NCI-H69 (cell line): ENCODE measurements at places on chromosomes 5 and 9.

DNA sequence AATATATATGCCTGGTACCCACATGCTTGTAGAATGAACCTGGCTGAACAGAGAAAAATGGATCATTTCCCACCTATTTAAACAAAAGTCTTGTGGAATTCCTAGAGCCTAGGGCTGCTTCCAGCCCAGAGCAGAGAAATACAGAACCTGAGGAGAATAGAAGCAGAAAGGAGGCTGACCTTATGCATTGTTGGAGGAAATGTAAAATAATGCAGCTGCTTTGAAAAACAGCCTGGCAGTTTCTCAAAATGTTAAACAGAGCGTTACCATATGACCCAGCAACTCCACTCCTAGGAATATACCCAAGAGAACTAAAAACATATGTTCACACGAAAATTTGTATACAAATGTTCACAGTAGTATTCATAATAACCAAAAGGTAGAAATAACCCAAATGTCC lies 15.1 kb downstream of the MAPKAP1 start:
- DNase-seq, result no peak

DNA sequence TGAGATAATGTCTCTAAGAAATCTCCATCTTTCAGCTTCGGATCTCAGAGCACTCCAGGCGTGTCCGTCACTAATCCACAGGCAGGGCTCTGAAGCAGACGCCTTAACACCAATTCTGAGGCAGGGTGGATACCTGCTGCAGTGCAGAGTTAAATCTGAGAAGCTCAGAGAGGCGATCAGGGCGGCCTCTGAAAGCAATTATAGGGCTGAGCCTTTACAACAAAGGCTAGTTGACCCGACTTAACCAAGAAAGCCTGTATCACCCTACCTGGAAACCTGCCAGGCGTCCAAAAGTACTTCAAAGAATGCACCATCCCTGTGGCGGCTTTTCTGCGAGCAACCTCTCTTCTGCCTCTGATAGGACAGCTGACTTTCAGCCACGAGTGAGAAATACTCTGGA lies 134.8 kb upstream of the MSX2 start:
- DNase-seq, result peak; percentile 64

DNA sequence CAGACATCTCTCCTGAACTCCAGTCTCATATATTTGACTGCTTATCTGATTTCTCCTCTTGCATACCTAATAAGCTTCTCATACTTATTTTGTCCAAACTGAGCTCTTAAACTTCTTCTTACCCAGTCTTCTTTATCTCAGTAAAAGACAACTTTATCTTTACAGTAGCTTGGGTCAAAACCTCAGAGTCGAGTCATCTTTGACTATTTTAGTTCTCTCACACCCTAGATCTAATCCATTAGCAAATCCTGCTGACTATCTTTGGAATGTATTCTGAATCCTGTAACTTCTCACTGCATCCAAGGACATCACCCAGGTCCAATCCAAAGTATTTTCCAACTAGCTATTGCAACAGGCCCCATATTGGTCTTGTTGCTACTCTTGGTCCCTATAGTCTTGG lies 11.8 kb upstream of the JAK2 start:
- no peak for DNase-seq

GRCh38 chr5:112862085-112862484 lies 998 bp downstream of the SRP19 start:
- peak; percentile 37 for DNase-seq

GRCh38 chr5:156755421-156756087 lies 94.5 kb upstream of the PPP1R2B start:
- DNase-seq, result no peak

DNA sequence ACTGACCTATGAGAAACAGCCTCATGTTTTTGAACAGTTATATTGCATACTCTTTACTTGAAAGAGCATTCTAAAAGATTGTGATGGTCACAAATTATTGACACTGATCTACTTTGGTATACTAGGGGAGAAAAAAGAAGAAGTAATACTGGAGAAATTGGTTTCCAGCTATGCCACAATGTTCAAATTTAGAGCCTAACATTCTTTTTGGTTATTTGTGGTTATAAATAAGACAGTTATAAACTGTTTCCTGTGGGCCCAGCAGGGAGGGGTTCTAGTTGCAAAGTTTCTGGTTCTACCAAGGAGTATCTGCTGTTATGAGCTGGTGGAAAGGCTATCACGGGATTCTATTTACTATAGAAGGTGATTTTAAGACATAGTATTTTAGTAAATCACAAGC lies 4.8 kb downstream of the CWC27 start:
- no peak for DNase-seq

GRCh38 chr5:147403651-147404640 lies 105.9 kb downstream of the DPYSL3 start:
- DNase-seq, result no peak

GRCh38 chr9:81499021-81499454 lies 190.3 kb downstream of the TLE1 start:
- no peak for DNase-seq

GRCh38 chr5:169300468-169301385 lies at the start of gene SLIT3:
TSS of gene SLIT3 (minus strand) at chr5:169301139. CDS start at chr5:169300709, 430 bp downstream.
- peak; percentile 42 for DNase-seq

GRCh38 chr9:126459546-126459945 lies 132.9 kb downstream of the MVB12B start:
- no peak for DNase-seq

- no peak for DNase-seq
Measured at GRCh38 chr9:78490231-78490630, 193.3 kb downstream of the PSAT1 start.

GRCh38 chr5:167633931-167634341 lies 657.5 kb upstream of the WWC1 start:
- no peak for DNase-seq

DNA sequence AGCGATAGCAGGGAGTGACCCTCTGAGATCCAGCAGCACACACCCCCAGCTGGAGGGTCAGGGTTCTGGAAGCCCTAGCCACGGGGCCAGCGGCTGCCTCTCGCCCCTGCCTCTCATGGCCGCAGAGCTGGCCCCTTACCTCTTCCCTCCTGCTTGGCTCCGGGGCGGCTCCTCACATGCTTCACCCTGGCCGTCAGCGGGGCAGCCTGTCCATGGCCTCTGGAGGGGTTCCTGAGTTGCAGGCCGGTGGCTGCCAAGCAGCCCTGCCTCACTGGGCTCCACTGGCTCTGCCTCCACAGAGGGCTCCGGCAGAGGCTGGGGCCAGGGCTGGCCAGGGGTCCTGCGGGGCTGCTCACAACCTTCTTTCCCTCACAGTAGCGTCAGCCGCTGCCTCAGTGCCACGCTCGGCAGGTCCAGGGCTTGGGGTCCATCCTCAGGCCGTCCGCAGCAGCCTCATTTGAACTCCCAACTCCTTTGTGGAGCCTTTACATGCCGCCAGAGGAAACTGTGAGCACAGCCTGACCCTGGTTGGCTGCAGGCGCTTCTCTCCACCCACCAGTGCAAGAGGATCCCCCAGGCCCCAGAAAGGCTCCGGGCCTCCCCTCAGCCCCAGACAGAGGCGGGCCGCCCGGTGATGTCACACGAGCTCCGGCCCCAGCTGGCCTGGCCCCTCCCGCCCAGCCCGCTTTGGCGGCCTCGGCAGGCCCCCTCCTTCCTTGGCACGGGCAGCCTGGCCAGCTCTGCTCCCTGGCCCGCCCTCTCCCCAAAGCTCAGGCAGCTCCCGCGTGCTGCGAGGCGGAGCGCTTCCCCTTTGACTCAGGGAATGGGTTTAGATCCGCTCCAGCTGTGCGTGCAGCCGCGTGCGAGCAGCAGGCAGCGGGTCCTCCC lies at the start of gene ANGPTL2:
ANGPTL2 (minus strand) TSS at position 460 of the 888 bp plus-strand sequence. CDS start 13,904 bp downstream, outside the sequence.
- DNase-seq, result peak; percentile 98

DNA sequence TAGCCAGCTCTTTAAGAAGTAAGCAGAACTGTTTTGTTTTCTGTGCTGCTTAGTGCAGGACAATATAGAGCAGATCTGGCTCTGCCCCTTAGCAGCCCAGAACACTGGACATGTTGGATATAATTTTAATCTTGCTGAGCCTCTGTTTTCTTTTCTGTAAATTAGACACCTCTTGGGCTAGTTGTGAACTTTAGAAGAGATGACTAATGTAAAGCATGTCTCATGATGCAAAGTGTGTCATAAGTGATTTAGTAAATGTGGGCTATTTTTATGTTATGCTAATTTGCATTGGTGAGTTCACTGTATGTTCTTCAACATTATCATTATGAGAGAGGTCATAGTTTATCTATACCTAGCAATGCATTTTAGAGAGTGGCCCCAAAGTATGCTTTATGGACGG lies 156.1 kb upstream of the ADAMTSL1 start:
- no peak for DNase-seq

GRCh38 chr5:10743526-10743925 lies 17.5 kb downstream of the DAP start:
- DNase-seq, result no peak

- DNase-seq, result no peak
Measured at GRCh38 chr5:149540089-149540488, 11.2 kb downstream of the CSNK1A1 start.

GRCh38 chr5:84794486-84795035 lies 409.9 kb upstream of the EDIL3 start:
- no peak for DNase-seq

GRCh38 chr9:27701016-27701415 lies 127.7 kb upstream of the C9orf72 start:
- DNase-seq, result no peak

DNA sequence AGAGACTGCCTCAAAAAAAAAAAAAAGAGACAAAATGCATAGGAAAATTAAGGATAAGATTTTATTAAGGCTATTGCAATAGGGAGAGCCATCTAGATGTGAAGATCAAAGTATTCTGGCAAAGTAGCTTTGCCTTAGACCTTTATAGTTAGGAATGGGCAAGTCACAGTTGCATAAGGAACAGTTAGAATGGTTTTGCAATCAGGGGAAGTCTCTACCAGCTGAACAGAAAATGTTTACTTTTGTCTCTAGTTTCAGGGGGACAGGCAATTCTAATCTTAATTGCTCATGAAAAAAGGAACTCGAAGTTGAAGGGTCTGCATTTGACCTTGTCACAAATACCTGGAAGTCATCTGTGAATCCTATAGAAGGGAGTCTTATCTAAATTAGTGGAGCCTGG lies 13.1 kb upstream of the ATP6V1G1 start:
- DNase-seq, result no peak

- DNase-seq, result no peak
Measured at GRCh38 chr9:96113032-96113431, 188.9 kb downstream of the HSD17B3 start.

DNA sequence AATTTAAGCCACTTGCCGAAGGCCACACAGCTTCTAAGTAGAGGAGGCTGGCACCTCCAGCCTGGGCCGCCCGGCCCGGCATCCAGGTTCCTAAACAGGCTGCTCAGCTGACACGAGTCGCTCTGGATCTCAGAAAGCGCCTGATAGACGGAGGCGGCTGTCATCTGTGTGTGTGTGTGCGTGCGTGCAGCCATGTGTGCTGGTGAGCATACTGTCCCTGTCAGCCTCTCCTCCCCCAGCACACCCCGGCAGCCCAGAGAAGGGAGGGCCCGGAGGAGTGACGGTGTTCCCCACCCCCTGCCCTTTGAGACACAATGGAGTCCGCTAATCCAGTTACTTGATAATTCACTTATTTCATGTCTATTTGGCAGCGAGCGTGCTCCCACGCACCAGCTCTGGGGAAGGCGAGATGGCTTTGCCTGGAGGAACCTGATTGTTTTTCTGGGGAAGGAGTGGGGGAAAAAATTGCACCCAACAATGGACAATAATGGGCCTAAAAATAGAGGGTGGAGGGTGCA lies 20.0 kb downstream of the NTNG2 start:
- no peak for DNase-seq

DNA sequence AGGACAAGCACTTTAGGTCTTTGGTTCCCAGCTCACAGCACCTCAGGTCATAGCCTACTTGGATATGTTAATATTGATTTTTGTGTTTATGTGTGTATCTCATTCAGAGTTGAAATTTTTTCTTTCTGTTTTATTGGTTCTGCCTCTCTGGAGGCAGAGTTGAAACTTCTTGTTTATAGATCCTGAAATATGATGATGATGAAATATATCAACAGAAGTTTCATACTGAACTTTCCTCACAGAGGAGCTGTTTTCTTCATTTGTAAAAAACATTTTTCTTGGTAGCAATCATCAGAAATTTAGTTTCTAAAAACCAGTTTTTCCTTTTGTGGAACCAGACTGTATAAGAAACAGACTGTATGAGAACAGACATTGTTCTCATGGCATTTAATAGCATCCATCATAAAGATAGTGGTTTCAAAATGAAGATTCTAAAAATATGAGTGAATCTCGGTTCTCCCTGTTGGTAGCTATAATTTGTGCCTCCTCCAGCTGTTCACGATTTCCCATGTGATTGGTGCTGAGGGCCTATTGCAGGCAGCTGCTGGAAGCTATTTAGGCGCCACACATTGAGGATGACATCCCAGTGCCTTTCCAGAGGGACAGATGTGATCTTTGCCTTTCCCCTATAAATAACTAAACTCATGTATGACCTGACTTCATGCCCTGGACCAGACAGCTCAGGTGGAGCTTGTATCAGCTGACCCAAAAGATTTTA lies 39.5 kb upstream of the CFAP157 start:
- no peak for DNase-seq

DNA sequence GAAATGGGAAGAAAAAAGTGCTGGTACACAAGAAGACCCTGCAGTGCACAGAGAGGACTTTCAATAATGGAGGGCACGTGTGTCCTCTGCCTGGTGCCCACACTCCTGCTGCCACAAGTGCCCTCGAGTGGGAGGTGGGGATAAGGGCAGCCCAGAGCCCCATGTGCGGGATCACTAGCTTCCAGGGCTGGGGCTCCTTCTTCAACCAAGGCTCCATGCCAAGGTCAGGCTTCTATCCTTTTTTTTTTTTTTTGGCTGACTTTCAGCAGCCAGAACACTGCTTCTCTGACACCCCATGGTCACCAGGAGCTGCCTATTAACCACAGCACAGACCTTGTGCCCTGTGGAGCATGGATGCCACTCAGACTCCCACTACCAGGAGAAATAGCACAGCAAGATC lies 7.5 kb downstream of the ACSL6 start:
- no peak for DNase-seq

DNA sequence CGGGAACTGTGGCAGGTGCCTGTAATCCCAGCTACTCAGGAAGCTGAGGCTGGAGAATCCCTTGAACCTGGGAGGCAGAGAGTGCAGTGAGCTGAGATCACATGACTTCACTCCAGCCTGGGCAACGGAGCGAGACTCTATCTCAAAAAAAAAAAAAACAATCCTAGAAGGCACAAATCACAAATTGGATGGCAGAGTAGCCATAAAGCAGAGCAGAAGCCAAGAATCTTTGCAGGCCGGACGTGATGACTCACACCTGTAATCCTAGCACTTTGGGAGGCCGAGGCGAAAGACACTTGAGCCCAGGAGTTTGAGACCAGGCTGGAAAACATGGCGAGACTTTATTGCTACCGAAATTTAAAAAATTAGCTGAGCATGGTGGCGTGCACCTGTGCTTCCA lies 9.2 kb upstream of the FUBP3 start:
- peak; percentile 35 for DNase-seq

- DNase-seq, result no peak
Measured at GRCh38 chr9:18463991-18464390, 10.0 kb upstream of the ADAMTSL1 start.

- DNase-seq, result no peak
Measured at GRCh38 chr5:92548346-92548745, 1032.7 kb downstream of the NR2F1-AS1 start.

DNA sequence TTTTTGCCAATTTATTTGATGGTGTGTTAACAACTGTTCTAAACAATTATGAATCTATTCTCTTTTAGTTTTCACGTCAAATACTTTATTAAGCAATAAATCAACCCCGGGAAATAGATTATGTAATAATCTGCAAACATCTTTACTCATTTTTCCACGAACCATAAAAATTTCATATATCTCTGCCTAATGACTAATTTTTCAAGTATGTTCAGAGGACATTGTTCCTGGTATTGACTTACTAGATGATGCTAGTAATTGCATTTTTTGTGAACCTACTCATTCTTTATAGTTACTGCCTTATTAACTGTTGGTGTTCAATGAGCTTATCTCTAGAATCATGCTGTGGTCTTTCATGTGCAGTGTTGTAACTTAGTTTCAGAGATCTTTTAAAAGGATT lies 41.0 kb upstream of the FBN2 start:
- no peak for DNase-seq
